ENCODE measurements at places on chromosomes 6 and 20. TPM values are rescaled to one million over a fixed set of nuclear protein-coding genes. Genes with fewer than 3 reads are reported as not detected.

DNA sequence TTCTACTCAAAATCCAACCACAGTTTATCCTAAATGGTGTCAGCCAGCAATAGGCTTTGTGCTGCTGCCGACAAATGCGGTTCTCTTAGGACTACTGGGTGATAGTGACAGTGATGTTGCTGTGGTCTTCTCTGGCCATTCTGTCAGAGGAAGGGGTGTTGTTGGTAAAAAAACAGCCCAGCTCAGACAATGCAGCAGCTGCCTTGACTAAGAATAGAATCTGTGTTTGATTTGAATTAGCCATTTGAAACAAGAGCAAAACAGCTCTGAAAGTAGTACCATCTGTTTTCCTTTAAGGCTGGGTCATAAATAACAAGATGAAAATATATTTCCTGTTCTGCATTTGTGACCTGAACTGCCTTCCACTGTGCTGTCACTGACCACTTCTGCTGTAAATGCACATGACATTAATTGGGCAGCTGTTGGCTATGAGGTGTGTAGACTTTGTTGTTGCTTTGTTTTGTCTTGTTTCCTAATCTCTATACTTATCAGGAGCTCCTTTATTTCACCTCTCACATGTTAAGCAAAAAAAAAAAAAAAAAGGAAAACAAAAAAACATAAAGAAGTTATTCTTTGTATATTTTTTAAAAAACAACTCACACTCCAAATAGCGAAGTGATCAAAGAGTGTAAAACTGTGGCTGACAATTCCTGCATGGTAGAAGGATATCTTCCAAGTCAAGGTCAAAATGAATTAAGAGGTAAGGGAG, 497.8 kb upstream of the ARID1B start:
- H3K27me3 ChIP-seq = no peaks in the 10 kb centered on the region
- DNase-seq = no peak
- H3K4me3 ChIP-seq = no peak overlapping the region
- peaks cover 11% of the 10 kb centered on the region for H3K36me3 ChIP-seq

The KCNQ5 gene
- total RNA-seq = 0.15 TPM

DNA sequence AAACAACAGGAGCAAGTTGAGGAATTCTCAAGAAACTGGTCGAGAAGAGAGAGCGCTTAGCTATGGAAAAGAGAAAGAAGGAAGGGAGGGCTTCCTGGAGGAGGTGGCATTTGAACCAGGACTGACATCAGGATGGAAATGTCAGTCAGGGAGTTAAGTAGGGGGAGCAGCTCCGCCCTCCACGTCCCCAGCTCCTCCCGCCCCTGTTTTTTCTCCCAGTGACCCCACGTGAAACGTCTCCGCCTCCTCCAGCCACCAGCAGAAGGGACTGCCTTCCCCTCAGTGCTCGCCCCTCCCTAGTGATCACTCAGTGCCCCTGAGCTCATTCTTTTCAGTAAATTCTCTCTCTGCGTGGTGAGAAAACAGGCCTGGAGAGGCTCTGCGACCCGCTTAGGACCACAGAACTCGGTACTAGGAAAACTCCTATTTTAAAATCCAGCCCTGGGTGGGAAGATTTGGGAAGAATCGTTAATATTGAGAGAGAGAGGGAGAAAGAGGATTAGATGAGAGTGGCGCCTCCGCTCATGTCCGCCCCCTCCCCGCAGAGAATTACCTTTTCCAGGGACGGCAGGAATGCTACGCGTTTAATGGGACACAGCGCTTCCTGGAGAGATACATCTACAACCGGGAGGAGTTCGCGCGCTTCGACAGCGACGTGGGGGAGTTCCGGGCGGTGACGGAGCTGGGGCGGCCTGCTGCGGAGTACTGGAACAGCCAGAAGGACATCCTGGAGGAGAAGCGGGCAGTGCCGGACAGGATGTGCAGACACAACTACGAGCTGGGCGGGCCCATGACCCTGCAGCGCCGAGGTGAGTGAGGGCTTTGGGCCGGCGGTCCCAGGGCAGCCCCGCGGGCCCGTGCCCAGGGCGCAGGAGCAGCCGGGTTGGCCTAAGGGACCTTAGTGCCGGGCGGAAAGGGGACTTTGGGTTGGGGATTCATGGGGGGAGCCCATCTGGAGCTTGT, 4.6 kb downstream of the HLA-DPB1 start:
- H3K4me1 ChIP-seq = peaks cover 5% of the 10 kb centered on the region
- no peaks in the 10 kb centered on the region for H3K27me3 ChIP-seq
- H3K27ac ChIP-seq = no peak overlapping the region
- peak; percentile 93 for DNase-seq

GRCh38 chr20:35404614-35405259, 7.0 kb downstream of the UQCC1 start:
- H3K4me1 ChIP-seq = no peaks in the 10 kb centered on the region
- peaks cover 24% of the 10 kb centered on the region for H3K36me3 ChIP-seq
- no peak overlapping the region for H3K4me3 ChIP-seq
- DNase-seq = no peak
- no peaks in the 10 kb centered on the region for H3K27me3 ChIP-seq
- no peak overlapping the region for H3K27ac ChIP-seq

Data from H9 (cell line).